ENCODE measurements at places on chromosomes 7 and 10. TPM values are rescaled to one million over a fixed set of nuclear protein-coding genes. Genes with fewer than 3 reads are reported as not detected.

Gene CFAP46
- 1.3 TPM for total RNA-seq

Gene CSTF2T
- 16.1 TPM for total RNA-seq

Gene SEMA4G
- 9.0 TPM for total RNA-seq

Gene PRSS37
- not detected for total RNA-seq

Gene PTF1A
- total RNA-seq = not detected

Gene PPP1R3C
- 28.1 TPM for total RNA-seq

Gene KNDC1
- total RNA-seq = 1.3 TPM

Gene NRCAM
- 99.5 TPM for total RNA-seq

Gene AEBP1
- not detected for total RNA-seq

Gene OR2A1
- not detected for total RNA-seq

Gene ZNF33B
- total RNA-seq = 5.7 TPM
